ENCODE measurements at places on chromosomes 1 and 21.

- DNase-seq: no peak
Measured at GRCh38 chr1:16077406-16078245, 4.2 kb upstream of the FAM131C start.

DNA sequence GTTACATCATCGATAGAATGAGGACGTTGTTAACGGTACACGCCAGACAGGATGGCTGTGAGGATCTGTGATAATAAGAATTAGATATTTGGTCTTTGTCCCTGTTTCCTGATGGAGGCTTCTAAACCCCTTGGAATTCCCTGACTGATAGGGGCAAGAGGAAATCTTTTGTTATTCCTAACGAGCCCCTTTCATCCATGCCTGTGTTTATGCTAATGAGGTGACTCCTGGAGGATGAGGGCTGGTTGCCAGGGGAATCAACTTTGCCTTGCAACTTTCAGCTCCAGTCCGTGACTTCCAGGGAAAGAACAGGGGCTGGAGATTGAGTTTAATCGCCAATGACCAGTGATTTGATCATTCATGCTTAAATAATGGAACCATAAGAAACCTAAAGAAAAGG lies 39.3 kb upstream of the NLRP3 start:
- DNase-seq: no peak

GRCh38 chr1:201686714-201687455 lies 142.1 kb upstream of the IPO9 start:
- no peak for DNase-seq

DNA sequence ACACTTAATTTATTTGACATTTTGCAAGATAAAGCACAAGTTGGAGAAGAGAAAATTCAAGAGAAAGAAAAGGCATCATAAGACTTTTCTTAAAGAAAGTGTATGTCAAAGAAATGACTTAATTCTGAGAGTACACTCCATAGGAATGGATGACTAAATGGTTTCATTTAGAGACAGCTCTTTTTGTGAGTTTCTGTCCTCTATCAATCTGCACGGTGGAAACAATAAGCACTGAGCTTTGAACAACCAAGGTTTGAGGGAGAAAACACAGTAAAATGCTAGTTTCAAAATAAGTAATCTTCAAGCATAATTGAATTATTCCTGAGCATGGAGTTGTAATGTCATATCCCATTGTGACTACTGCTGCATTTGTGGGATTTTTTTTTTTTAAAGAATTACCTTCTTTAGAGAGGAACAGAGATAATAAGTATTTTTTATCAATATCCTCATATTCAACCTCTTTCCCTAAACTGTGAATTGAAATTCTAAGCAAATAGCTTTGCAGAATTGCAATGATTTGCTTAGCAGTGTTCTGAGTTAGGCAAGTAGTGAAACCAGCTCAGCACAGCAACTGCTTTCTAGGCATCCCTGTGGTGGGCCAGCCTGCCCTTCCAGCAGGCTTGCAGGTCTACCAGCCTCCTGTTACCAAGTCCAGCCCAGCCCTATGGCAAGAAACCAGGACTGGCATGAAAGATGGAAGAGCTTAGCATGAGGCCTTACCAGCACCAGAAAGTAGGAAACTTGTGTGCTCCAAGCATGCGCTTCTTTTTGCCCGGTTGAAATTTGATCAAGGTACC lies 38.2 kb downstream of the KCNJ6 start:
- no peak for DNase-seq

DNA sequence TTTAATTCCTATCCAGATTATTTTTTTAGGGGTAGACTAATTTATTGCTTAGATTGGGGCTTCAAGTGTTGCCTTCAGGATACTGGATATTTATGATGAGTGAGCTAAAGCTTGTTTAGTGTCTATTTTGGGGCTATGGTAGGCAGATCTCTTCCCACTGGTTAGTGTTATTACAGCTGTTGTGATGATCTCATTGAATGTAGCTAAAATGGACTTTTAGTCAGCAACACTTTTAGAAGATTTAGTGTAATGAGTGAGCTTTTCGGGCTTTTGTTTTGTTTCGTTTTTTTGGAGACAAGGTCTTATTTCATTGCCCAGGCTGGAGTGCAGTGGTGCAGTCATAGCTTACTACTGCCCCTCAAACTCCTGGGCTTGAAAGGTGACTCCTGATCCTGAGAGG lies 14.2 kb downstream of the THRAP3 start:
- DNase-seq: no peak

DNA sequence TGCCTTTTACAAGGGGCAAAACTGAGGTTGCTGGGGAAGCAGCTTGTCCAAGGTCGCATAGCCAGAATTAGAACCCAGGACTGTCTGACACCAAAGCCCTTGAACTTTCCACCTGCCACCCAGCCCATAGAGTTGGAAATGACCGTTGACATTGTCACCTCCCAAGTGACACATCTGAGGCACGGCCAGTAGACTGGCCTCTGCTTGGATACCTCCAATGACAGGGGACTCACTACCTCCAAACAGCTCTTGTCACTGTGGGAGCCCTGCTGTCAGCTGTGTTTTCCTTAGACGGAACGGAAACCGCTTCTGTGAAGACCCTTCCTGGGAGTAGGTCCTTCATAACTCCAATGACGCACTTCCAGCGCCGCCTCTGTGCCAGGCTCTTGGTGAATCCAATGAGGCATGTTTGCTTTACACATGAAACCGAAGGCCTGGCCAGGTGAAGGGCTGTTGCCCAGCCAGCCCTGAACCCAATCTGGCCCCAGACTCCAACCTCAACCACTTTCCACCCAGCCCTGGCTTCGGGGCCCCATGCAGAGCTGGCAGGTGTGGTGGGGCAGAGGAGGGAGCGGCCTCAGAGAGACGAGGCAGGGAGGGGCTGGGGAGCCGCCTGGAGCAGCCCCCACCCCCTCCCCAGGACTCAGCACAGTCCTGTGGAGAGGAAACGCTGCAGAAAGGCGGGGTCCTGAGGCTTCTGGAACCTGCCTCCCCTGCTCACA lies 109.2 kb upstream of the IFFO2 start:
- no peak for DNase-seq

GRCh38 chr21:25496825-25497482 lies 110.3 kb downstream of the MRPL39 start:
- DNase-seq: no peak
